ENCODE measurements at places on chromosomes 2 and 18.

DNA sequence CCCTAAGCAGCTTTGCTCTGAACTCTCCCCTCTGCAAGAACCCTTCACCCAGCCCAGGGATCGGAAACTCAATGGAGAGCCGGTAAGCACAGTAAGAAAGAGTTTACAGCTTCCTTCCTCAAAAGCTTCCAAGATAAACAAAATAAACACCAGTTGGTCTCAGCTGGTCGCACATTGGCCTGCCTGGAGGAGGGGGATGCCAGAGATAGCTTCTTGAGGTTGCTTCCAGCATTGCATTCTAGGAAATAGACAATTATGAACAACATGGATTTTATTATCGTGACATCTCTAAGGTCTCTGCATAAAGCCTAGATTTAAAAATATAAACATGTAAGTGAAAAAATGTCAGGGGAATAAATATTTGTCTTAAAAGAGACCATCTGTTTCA is 141.5 kb upstream of the PKDCC start:
- DNase-seq = no peak

GRCh38 chr2:238456970-238457926 is 30.5 kb downstream of the ASB1 start:
- DNase-seq = no peak

DNA sequence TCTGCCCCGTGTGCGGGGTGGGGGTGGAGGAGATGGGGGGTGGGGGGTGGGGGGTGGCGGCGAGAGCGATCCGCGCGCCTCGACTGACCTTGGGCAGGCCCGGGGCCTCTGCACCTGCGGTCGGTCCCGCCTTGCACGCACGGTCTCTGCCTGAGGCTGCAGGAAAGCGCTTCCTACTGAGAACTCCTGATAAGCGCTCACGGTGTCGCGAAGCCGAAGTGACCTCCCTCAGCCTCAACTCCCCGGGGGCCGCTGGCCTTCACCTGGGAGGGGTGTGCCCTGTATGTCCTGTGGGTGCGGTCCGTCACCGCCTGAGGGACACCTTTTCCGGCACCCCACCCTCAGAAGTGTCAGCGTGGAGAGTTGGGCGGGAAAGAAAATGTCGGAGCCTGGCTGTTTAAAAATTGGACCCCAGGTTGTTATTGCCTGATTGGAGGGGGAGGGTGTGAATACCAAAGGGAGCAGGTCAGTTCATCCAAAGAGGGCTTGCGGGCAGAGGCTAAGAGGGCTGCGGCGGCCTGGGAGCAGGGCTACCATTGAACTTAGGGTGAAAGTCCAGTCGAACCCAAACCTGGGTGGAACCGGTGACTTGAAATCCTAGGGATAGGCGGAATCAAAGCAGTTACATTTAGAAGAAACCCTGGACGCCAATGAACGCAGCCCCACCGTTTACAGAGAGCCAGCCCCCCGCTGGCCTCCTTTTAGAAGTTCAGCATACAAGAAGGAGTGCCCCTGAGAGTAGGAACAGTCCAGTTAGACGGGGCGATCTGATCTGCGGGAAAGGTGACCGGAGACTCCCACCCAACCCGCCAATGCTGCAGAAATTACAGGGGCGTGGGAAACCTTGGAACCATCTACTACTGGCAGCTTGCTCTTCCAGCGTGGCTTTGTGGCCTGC is 1.2 kb downstream of the MAL start:
- peak; percentile 55 for DNase-seq

DNA sequence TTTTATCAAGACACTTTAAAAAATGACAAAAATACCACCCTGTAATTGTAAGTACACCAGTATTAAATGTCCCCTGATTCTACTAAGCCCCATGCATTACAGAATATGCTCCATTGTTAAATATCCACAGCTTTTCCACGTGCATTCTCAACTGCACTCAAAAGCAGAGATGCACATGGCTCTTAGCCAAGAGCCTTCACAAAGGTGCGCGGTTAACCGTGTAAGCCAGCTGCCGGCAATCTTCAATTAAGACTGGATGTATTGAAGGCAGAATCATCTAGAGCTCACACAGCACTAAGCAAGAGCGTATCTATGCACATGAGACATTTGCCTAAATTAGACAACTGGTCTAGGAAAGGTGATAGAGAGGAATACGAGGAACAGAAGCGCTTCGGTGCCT is 278.3 kb downstream of the NAPG start:
- DNase-seq = no peak

DNA sequence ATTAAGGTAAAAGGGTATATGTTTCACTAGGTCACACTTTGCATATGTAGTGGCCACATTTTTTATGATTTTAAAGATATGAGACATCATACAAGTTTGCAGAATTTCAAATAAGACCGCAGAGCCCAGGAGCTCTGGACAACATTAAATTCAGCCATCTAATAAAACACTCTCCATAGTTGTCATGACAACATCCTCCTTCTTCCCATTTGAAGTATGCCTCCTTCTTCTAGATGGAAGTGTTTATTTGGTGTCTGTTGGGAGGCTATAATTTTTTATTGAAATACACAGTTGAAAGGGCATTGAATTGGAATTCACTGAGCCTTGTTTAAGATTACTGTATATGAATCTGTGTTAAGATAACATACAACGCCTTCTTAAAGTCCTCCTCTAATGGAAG is 467.3 kb downstream of the CMPK2 start:
- DNase-seq = no peak
